Non-pigmented ciliary epithelial cell (primary cell): ENCODE measurements at places on chromosomes 5 and 9.

- DNase-seq: no peak
Observed at GRCh38 chr9:135997090-135998015, 36.2 kb upstream of the UBAC1 start.

GRCh38 chr5:69334793-69335268 is 2.2 kb upstream of the CCDC125 start:
- peak; percentile 38 for DNase-seq

DNA sequence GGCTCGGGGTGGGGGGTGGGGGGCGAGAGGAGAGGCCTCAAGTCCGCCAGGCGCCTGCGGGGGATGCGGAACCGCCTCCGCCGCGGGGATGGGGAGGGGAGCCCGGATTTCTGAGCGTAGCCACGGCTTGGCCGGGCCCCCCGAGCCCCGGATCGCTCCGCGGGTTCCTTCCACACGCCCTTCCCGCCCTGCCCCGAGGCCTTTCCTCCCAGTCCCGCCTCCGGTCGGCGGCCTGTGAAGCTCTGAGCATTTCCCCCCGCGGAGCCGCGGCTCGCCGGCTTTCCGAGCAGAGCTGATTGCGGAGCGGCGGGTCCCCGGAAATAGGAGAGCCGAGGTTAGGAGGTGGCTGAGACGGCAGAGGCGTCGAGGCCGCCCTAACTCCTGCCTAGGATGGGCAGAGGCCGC is 6.1 kb downstream of the IRX4 start:
- no peak for DNase-seq

GRCh38 chr5:75640395-75640794 is 29.1 kb downstream of the ANKDD1B start:
- DNase-seq: peak; percentile 89

DNA sequence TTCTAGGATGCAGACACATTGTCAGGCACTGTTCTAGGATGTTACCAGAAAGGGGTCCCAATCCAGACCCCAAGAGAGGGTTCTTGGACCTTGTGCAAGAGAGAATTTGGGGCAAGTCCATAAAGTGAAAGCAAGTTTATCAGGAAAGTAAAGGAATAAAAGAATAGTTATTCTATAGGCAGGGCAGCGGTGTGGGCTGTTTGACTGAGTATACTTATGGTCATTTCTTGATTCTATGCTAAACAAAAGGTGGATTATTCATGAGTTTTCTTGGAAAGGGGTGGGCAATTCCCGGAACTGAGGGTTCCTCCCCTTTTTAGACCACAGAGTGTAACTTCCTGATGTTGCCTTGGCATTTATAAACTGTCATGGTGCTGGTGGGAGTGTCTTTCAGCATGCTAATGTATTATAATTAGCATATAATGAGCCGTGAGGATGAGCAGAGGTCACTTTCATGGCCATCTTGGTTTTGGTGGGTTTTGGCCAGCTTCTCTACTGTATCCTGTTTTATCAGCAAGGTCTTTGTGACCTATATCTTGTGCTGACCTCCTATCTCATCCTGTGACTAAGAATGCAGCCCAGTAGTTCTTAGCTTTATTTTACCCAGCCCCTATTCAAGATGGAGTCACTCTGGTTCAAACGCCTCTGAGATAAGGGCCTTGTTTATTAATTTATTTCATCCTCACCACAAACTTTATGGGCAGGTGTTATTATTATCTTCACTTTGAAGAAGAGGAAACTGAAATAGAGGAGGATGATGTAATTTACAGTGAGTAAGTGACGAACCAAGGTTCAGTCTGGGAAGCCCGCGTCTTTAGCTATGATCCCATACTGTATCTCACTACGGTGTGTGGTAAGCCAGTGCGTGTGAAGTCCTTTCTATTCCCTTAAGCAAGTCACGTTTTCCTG is 186.0 kb upstream of the KLF4 start:
- DNase-seq: no peak

DNA sequence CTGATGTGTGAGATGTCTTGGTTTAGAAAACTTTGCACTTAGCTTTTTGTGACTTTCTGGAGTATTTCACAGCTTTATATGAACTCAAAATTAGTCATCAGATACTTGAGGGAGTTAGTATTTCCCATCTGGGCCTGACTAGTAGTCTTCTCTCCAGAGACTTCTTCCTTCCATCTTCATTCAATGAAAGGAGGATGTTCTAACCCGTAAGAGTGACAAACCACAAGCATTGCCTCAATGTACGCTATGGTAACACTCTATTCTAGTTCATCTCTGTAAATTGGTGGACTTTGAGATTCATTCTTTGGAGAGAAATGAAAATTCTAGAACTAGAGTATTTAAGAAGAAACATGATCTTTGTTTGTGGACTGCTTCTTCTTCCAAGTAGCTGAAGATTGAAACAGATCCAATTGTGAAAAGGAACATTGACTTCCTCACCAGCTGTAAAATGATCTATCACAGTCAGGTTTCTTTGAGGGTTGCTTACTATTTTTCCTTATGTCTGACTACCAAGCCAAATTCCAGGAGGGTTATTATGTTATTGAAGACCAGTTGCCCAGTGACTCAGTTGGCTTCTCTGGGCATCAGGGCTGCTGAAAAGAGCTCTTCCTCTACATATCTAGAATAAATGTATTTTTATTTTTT is 157.6 kb downstream of the SLC12A2 start:
- DNase-seq: no peak

DNA sequence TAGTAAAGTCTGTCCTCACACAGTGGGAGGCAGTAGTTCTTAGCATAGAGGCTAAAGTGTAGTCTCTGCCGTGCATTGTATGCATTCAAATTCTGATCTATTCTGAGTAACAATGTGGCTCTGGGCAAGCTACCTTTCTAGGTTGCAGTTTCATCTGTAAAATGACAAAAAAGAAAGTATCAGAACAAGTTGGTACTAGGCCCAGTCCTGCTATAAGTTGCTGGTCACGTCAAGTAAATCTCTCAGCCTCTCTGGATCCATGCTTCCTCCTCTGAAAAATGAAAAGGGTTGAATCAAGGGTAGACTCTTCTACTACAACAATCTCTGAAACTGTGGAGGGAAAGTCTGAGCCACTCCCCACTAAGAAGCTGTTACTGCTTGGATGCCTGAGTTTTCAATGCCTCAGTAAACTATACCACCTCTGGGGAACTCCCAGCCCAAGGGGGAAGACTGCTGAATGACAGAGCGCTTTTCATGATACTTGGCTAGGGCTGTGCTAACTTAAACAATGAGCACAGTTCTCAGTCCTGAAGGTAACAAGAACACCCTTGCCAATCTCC is 34.5 kb upstream of the SPARC start:
- no peak for DNase-seq

- no peak for DNase-seq
Observed at GRCh38 chr9:115629879-115630840, 512.2 kb upstream of the TNC start.

DNA sequence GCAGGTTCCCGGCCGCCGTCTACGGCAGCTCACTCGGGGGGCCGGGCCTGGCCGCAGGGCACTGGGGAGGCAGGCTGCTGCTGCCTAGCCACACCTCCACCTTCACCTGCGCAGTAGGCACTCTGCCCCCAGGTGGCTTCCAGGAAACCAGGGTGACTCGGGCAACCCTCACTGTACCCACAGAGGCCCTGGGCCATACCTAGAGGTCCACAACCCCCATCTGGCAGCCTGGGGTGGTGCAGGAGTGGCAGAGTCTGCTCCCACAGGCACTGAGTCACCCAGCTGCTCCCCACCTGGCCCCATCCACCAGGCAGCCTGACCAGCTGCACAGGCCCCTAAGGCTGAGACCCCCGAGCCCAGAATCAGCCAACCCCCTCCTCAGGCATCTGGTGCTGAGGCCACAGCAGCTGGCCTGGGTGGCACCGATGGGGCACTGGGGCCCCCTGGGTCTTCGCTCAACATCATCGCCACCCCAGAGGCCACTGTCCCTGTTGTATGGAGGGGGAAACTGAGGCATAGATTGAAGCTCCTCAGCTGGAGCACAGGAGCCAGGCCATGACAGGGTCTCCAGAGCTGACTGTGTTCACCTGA is 70.2 kb downstream of the KCNT1 start:
- no peak for DNase-seq

DNA sequence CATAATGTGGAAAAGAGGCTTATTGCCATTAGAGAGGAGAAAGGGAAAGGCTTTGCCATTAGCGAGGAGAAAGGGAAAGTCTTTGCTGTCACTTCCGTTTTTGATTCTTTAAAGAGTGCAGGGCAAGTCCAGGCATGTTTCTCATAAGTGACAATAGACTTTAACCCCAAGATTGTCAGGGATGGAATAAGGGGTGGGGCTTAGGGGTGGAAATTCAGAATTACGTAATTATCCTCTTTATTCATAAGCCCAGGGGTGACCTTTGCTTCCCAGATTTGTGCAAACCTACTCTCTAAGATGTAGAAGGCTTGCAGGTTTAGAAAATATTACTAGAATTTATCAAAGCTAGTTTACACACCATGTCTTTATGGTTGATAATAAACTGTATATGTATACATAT is 2.3 kb upstream of the PLK2 start:
- no peak for DNase-seq

DNA sequence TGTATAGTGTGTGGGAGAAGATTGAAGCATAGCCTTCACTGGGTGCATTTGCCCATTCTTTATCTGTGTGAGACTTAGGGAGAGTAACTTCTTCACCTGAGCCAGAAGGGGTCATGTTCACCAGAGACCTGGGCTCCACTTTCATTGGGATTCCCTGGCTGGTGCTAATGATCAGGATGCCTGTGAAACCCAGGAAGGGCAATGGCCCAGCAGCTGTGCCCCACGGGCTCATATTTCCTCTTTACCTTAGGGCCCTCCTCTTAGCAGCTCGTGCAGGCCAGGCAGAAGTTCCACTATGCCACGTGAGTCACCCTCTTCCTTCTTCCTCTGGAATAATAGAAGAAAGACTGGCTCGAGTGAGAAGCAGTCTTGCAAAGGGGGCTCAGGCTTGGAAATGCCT is 5.0 kb downstream of the PPARGC1B start:
- DNase-seq: no peak

GRCh38 chr5:38115318-38115827 is 143.0 kb upstream of the EGFLAM start:
- DNase-seq: no peak

- no peak for DNase-seq
Observed at GRCh38 chr5:74977471-74977870, 74.9 kb downstream of the GCNT4 start.

DNA sequence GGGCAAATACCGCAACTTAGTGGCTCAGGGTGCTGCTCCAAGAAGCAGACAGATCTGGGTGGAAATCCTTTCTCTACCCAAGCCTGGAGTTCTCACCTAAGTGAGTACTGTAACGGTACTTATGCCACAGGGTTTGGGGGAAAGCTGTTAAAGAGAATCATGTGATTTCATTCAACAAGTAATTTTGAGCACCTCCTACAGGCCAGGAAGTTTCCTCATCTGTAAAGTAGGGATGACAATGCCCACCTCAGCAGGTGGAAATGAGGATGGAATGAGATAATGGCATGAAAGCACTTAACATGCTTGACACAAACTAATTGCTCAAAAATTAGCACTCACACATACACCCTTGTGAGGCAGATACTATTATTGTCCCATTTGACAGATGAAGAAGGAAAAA is 114.1 kb downstream of the JAKMIP2 start:
- DNase-seq: no peak
